ENCODE measurements at places on chromosomes 12 and 14.

GRCh38 chr12:43578782-43579181 lies 26.8 kb upstream of the ADAMTS20 start:
- DNase-seq: no peak

GRCh38 chr12:18719922-18720510 lies 17.8 kb downstream of the PLCZ1 start:
- no peak for DNase-seq

GRCh38 chr14:89466484-89466883 lies 49.5 kb upstream of the FOXN3 start:
- no peak for DNase-seq

DNA sequence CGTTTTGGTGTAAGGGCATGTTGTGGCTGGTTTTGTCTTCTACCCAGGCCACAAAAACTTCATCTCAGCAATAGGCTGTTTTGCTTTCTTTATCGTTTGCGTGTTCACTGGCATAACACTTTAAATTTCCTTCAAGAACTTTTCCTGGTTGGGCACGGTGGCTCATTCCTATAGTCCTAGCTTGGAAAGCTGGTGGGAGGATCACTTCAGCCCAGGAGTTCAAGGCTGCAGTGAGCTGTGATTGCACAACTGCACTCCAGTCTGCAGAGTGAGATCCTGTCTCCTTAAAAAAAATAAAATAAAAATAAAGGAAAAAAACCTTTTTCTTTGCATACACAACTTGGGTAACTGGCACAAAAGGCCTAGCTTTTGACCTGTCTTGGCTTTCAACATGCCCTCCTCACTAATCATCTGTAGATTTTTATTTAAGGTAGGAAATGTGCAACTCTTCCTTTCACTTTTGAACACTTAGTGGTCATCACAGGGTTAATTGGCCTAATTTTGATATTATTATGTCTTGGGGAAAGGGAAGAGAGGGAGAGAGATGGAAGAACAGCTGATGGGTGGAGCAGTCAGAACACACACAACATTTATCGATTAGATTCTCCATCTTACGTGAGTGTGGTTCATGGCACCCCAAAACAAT lies 78.9 kb upstream of the PSMA6 start:
- no peak for DNase-seq

DNA sequence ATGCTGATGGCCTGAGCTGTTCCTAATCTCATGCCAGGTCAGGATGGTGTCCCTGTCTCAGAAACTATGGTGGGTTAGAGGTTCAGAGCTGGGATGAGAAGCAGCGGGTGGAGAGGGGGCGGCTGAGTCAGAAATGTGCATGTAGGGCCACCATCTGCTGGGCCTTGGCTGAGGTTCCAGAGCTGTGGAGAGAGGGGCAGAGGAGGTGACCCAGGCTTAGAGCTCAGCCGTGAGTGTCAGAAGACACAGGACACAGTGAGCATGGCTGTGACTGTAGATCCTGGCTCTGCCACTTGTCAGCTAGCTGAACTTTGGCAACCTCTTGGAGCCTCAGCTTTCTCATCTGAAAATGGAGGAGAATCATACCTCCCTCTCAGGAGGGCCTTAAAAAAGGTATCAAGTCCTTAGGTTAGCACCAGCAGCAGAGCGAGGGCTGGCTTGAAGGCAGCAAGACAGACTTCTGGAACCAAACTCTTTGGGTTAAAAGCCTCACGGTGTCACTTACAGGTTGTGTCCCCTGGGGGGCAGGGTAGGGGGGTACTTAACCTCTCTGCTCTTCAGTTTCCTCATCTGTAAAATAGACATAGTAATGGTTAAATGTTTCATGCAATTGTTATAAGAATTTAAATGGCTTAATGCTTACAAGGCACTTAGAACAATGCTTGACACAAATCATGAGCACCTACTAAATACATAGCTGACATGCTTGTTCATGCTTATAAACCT lies 34.8 kb downstream of the TMEM229B start:
- DNase-seq: no peak

DNA sequence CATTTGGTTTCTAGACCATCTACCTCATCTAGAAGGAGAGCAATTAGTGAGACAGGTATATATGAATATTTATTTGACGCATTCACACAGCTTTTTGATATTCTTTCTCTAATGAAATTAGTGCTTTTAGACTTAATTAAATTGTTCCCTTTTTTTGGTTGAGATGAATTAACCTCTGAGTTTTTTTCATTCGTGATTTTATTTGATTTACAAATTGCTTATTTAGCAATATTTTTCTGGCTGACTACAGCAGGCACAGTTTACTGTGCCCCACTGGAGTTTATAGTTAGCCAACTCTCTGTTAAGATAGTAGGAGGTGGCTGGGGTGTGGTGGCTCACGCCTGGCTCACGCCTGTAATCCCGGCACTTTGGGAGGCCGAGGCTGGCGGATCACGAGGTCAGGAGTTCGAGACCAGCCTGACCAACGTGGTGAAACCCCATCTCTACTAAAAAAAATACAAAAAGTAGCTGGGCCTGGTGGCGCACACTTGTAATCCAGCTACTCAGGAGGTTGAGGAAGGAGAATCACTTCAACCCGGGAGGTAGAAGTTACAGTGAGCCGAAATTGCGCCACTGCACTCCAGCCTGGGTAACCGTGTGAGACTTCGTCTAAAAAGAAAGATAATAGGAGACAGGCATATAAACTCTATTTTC lies 16.7 kb downstream of the MDM2 start:
- no peak for DNase-seq

DNA sequence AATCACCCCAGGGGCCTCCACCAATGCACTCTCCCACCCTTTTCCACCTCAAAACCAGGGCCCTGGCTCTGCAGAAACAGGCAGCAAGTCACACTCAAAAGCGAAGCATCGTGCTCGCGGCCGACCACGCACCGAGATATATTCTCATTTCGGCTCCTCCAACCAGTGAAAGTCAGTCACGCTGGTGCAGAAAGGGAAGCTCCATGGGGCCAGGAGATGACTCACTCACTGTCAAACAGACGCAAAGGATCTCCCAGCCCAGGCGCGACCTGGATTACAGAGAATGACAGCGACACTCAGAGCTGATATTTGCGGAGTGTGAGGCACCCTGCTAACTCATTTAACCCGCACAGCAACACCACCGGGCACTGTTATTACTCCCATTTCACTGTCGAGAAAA lies 173.6 kb downstream of the CALM1 start:
- DNase-seq: no peak

DNA sequence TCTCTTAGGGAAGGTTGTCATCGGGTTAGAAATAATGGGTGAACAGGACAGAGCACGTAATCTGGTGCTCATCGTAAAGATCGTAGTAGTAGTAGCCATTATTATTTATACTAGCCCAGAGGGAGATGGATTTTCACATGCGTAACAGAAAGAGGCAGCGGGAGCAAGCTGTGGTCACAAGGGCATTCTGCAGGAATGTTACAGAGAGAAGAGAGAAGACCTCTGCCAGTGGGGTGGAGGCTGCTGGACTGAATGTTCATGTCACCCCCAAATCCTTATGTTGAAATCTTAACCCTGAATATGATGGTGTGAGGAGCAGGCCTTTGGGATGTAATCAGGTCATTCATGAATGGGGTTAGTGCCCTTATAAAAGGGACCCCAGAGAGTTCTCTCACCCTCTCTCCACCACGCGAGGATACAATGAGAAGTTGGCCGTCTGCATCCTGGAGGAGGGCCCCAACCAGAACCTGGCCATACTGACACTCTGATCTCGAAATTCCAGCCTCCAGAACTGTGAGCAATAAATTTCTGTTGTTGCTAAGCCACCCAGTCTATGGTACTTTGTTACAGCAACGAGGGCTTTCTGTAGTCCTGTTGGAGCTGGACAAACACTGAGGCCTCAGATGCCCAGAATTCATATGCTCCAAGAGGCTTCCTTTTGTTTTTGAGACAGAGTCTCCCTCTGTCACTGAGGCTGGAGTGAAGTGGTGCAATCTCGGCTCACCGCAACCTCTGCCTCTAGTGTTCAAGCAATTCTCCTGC lies 131.2 kb upstream of the MED13L start:
- DNase-seq: no peak

DNA sequence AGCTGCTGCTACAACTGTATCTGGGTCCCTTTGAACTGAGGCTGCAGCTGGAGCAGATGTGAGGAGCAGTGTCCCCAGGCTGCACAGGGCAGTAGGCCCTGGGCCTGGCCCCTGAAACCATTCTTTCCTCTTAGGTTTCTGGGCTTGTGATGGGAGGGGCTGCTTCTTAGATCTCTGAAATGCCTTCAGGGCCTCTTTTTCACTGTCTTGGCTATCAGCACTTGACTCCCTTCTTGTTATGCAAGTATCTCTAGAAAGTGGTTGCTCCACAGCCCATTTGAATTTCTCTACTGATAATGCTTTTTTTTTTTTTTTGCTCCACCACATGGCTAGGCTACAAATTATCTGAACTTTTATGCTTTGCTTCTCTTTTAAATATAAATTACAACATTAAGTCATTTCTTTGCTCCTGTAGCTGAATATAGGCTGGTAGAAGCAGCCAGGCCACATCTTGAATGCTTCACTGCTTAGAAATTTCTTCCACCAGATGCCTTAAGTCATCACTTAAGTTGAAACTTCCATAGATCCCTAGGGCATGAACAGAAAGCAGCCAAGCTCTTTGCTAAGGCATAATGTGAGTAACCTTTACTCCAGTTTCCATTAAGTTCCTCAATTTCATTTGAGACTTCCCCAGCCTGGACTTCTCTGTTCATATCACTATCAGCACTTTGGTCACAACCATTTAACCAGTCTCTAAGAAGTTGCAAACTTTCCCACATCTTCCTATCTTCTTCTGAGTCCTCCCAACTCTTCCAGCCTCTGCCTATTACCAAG lies 41.1 kb downstream of the ACSM4 start:
- DNase-seq: no peak

- no peak for DNase-seq
Measured at GRCh38 chr14:23327947-23328744, 6.9 kb downstream of the PABPN1 start.

Measured in activated naive CD4-positive, alpha-beta T cell (primary cell).